Stimulated activated CD8-positive, alpha-beta memory T cell treated with anti-CD3 and anti-CD28 coated beads, Interleukin-7, amount 100 ng/mL, for 1 hour (primary cell): ENCODE measurements at places on chromosomes 3 and 15.

DNA sequence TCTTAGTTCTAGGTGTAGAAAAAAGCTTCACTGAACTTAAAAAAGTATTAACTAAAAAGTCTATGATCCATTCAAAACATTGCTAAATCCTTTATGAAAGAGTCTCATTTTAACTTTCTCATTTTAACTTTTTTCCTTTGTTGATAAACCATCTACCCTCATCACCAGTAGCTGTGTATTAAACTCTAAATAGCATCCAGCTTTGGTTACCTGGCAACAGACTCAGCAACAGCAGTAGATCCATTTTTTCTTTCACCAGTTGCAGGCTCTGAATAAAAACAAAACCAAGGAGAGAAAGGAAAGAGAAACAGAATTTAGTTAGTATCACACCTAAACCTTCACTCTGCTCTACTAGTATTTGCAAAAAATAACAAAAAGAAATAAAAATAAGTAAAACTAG lies 51.6 kb downstream of the TP53BP1 start:
- DNase-seq, result no peak

GRCh38 chr15:35107122-35107521 lies 22.0 kb upstream of the NANOGP8 start:
- DNase-seq, result no peak

DNA sequence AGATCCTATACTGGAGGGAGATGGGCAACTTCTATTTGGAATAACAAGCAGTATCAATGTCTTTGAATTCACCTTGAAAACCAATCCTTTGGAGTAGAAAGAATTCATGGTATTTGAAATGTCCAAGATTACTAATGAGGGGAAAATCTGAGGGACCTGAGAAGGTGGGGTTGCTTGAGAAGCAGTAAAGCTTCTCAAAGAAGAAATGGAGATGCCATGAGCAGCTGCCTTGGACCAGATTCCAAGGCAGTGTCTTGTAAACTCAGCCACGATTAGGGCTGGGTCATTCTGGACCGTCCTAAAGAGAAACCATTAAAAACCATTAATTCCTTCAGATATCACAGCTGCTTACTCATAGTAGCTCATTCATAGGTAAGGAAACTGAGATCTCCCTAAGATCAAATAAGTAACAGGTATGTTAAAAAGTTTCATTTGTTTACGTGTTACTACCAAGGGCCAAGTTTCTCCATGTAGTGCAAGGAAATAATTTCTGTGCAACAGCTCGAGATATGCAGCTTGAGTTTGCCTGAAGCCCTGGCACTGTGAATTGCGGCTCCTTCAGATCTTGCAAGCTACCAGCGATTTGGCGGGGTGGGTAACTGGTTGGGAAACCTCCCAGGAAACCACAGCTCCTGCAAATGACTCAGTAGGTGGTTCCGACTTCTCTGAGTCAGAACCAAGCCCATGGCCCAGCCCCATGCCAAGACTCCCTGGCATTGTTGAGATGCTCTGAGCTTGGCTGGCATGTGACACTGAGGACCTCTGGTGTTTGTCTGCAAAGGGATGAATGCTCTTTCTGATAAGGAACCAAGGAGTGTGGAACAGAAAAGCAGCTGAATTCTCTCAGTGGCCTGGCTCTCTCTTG lies 296.8 kb downstream of the RORA start:
- peak; percentile 4 for DNase-seq

DNA sequence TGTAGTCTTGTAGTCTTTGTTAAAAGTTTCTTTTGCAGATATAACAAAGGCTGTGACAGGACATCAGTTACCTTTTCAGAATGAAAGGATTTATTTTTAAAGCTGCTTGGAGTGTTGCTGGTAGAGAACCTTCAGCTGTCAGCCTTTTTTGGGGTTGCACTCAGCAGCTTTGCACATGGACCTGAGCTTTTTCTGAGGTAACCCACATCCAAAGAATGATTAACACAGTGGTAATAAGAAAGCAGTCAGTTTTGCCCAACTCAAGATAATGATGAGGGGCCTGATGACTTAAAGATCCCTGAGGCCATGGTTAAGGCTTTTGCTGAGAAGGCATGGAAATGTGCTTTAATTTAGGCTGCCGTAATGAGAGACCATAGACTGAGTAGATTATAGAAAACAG lies 1042.7 kb downstream of the PLOD2 start:
- no peak for DNase-seq

DNA sequence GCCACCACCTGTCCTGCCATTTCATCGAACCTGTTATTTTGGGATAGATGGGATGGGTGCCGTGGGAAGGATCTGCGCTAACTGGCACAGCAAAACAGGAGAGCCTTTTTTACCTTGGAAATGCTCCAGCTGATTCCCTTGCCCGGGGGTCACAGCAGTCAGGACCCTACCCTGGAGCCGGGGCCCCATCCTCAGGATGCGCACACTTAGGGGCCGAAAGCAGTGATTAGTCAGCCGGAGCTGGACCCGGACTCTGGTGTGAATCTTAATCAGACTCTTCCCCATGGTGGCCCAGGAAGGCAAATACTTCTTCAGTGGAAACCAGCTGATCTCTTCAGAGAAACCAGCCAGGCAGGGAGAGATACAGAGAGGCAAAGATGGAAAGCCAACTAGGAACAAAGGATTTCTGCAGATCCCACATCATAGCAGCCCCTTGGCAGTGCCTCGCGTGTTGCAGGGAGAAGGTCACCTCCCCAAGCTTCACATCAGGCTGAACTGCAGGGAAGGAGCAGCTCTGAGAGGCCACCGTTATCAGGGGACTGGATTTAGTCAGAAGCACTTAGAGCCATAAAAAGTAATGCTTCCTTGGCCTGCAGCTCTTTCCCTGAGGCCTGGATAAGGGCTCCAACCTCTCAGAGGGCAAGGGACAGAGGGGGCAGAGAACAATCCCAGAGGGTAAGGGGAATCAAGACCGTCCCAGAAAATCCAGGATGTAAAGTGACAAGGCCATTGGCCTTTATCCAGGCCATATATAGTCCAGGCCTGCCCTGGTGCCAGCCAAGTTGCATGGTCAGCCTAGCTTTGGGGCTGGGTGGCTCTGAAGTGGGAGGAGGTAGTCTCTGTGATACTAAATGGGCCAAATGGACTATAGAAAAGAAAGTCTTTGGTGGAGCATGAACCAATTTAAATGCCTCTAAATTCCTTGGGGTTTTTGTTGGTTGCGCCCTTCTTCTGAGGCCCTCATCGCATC lies 52.9 kb downstream of the WDR76 start:
- no peak for DNase-seq
